Nephron progenitor cell (in vitro differentiated cells): ENCODE measurements at places on chromosomes 11 and 22.

- no peak for DNase-seq
Measured at GRCh38 chr11:86440305-86440716, 65.6 kb downstream of the CCDC81 start.

GRCh38 chr11:2730272-2731129, 30.7 kb upstream of the KCNQ1OT1 start:
- DNase-seq = no peak

DNA sequence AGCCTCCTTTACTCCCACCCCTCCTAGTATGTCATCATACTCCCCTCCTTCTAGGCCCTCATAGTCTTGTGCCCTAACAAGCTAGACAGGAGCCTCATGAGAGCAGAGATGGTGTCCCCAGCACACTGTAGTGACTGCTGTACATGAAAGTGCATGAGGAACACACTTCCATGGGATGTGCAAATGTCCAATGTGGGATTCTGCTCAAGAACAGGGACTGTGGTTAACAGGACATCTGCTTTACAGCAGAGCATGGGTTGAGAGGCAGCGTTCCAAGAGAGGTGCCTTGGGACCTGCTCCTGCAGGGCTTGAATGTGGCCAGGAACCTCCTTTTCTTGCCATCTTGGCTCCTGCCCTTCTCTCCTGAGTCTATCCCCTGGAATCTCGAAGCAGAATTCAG, 45.3 kb downstream of the HIRA start:
- DNase-seq = no peak

- DNase-seq = no peak
Measured at GRCh38 chr11:706439-706956, 467 bp downstream of the EPS8L2 start.

DNA sequence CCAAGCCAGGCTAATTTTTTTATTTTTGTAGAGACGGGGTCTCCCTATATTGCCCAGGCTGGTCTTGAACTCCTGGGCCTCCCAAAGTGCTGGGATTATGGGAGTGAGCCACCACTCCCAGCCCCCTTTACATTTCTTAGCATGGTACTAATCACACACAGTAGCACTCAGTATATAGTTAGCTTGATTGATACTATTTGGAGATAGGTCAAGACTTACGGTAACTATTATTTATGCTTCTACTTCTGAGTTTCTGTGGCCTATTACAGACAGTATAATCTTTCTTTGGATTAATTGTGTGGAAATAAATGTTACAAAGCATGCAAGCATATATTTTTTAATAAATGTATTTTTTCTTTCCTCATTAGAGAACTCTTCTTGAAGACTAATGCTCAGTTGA, 192.2 kb downstream of the UVRAG start:
- no peak for DNase-seq

DNA sequence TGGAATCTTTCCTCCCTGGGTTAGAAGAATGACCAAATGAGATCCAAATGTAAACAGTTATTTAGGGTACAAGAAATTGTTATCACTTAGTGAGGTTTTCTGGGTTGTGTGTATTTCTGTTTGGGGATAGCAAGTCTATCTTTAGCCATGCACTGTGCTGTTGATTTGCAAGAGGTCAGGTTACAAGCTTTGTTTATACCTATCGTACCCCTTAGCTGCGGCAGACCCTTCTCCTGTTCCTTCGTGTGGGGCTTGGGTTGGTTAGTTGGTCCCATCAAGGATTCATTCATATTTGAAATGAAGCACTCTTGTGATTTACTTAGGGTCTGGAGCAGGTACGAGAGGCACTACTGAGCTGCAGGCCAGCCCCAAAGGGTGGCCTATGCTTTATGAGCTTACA, 72.6 kb downstream of the USP35 start:
- no peak for DNase-seq
